Nasal cavity respiratory epithelium epithelial cell of viscerocranial mucosa (primary cell): ENCODE measurements at places on chromosomes 12 and 14. TPM values are rescaled to one million over a fixed set of nuclear protein-coding genes. Genes with fewer than 3 reads are reported as not detected.

Gene TSPAN9
- total RNA-seq = 5.1 and 18.3 TPM in 2 replicates

Gene SLC41A2
- total RNA-seq = 2.1 and 4.5 TPM in 2 replicates

Gene RD3L
- total RNA-seq = not detected in 2 replicates

Gene MYL2
- total RNA-seq = not detected in 2 replicates

Gene SLC25A47
- 0.07 TPM in 1 of 2 replicates, not detected in the other for total RNA-seq

Gene ARHGAP9
- total RNA-seq = not detected in 2 replicates

Gene TCHP
- 10.9 and 17.7 TPM in 2 replicates for total RNA-seq

Gene RAD9B
- total RNA-seq = 0.34 and 0.57 TPM in 2 replicates
